Stimulated activated memory B cell treated with anti-CD40 and anti-IgM and Interleukin-4, amounts not matched to agents 10 μg/mL and 1 μg/mL and 100 μg/mL, for 72 hours (primary cell): ENCODE measurements at places on chromosomes 5 and 9.

- H3K4me3 ChIP-seq, result no peak overlapping the region
- ATAC-seq, result no peak
- no peaks in the 10 kb centered on the region for H3K27me3 ChIP-seq
- peak overlapping the region; percentile 87 for H3K27ac ChIP-seq
- H3K4me1 ChIP-seq, result peaks cover 53% of the 10 kb centered on the region
These were observed 3.6 kb downstream of the MGAT4B start for GRCh38 chr5:179802950-179803562.

DNA sequence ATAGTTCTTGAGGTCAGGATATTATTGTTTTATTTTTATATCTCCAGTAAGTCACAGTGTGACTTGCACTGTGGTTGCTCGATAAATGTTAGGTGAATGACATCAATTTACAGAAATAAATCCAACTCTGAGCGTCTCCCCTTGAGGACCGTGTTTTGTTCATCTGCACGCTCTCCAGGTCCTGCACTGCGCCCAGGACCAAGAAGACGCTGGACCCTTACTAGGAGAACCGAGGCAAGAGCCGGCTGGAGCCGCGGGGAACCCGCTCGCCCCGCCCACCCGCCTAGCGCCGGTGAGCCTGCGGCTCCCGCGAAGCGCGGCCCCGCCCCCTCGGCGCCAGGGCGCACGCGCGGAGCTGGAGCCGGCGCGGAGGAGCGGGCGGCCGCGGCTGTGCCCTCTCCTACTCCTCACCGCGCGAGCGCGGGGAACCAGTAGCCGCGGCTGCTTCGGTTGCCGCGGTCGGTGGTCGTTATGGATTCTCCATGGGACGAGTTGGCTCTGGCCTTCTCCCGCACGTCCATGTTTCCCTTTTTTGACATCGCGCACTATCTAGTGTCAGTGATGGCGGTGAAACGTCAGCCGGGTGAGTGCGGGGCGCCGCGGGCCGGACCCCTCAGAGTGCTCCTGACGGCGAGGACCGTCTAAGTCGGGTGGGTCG lies at the start of gene TMEM38B:
TMEM38B (plus strand) TSS at position 352 of the 658 bp plus-strand sequence; CDS start at position 472, 120 bp downstream.
- H3K27ac ChIP-seq, result peak within 1 kb of the TSS; percentile 65
- peak within 1 kb of the TSS; percentile 83 for H3K4me3 ChIP-seq
- H3K36me3 ChIP-seq, result no peaks in the 10 kb centered on the region
- ATAC-seq, result peak; percentile 93
- peaks cover 49% of the 10 kb centered on the region for H3K4me1 ChIP-seq
- peaks cover 10% of the 10 kb centered on the region for H3K27me3 ChIP-seq

DNA sequence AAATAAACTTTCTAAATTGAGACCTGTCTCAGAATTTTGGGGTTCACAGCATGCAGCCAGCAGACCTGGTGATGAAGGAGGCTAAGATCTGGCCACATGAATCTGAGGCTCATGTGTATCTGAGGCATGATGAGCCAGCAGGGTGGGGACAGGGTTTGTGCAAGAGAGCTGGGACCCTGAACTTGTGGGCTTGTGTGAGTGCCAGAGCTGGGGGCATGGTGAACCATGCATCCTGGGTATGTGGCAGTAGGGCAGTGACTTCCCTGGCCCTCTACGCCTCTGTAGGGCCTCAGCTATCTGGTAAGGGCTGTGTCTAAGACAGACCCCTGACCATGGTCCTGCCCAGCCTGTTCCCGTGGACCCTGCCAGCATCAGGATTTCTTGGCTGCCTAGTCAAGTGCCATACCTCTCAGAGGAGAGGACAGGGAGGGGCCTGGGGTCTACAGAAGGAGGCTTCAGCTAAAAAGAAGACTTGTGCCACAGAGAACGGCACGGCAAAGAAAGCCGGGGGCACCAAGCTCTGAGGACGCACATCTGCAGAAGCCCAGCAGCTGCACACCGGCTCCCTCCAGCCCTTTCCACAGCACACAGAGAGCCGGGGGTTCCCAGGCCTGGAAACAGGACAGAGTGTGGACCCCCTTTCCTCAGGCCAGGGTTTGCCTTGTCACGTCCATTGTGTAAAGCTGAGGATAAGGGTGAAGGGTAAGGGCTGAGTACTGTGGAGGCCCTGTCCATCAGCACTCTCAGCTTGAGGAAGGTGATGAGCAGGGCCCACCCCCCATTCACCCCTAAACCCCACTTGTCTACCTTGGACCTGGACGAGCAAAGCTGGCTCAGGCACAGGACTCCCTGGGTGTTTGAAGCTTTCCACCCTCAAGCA lies 130.1 kb downstream of the MRPL36 start:
- ATAC-seq, result no peak
- H3K27me3 ChIP-seq, result peaks cover 88% of the 10 kb centered on the region
- peaks cover 14% of the 10 kb centered on the region for H3K4me1 ChIP-seq
- no peaks in the 10 kb centered on the region for H3K36me3 ChIP-seq
- H3K27ac ChIP-seq, result no peak overlapping the region

DNA sequence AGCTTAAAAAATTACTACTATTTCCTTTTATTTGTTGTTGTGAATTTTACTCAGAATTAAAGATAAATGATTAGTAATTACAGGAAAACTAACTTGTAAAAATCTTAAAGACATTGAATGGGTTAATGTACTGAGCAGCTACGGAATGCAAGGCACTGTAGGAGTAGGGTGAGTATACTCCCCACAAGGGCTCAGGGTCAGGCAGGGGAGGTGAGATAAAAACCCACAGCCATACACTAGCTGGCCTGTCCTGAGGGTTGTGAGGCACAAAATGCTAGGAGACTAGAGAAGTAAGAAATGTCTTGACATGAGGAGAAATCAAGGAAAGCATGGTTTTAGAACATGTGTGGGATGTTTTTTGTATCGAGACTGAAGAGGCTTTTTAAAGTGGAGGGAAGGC lies 13.4 kb downstream of the ZBED3 start:
- H3K36me3 ChIP-seq, result peaks cover 31% of the 10 kb centered on the region
- H3K4me1 ChIP-seq, result peaks cover 12% of the 10 kb centered on the region
- no peak overlapping the region for H3K4me3 ChIP-seq
- no peak overlapping the region for H3K27ac ChIP-seq
- no peaks in the 10 kb centered on the region for H3K27me3 ChIP-seq

DNA sequence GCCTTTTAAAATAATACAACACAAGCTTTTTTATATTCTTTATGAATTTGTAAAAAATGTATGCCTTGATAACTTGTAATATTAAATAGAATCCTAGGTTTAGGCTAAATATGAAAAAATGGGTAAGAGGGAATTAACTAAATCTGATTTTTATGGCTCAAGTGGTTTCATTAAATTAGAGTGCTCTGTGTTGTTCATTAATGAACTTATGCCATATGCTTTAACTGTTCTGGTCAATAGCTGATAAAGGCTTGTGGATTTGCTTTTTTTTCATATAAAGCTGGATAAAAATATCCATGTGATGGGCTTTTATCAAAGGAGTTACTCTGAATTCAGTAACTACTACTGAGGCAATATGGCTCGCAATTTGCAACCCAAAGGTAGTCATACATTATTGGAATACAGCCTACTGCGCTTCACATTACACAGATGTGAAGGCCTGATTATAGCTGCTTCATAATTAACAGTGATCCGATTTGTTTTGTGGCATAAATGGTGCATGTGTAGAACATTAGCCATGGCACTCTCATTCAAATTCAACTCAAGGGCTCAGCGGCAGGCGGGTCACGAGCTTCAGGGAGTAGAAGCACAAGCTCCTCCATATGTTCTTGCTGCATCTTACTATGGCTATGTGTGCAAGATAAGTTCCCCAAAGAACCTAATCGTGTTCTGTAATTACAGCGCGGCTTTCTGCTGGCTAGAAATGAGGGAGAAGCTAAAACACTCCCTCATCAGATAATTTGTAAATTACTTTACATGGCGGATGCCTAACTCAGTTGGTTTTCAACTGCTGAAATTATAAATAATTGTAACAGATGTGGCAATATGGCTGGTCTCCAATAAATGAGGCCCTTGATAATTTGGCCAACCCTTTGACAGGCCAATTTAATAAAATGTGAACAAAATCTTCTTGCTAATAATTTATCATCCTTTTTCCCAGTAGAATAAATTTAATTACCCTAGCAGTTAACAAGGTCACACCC lies 188.3 kb downstream of the CNTLN start:
- no peak overlapping the region for H3K27ac ChIP-seq
- no peaks in the 10 kb centered on the region for H3K4me1 ChIP-seq
- H3K36me3 ChIP-seq, result no peaks in the 10 kb centered on the region
- no peak for ATAC-seq
- no peaks in the 10 kb centered on the region for H3K27me3 ChIP-seq
- H3K4me3 ChIP-seq, result no peak overlapping the region
